H54 (cell line): ENCODE measurements at places on chromosomes 11 and 22.

DNA sequence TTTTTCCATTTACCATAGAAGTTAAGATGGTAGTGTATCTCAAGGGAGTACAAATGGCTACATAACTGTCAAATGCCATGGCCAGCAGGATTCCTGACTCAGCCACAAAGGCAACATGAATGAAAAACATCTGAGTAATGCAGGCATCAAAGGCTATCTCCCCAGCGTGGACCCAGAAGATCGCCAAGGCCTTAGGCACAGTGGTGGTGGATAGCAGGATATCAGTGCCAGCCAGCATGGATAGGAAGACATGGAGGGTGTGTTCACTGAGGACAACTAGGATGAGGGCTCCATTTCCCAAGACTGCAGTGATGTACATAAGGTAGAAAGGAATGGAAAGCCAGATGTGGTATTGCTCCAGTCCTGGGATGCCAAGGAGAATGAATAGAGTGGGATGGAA, 18.0 kb downstream of the OR52B2 start:
- DNase-seq = no peak

GRCh38 chr11:66720899-66721470, 8.0 kb downstream of the SPTBN2 start:
- DNase-seq = no peak

DNA sequence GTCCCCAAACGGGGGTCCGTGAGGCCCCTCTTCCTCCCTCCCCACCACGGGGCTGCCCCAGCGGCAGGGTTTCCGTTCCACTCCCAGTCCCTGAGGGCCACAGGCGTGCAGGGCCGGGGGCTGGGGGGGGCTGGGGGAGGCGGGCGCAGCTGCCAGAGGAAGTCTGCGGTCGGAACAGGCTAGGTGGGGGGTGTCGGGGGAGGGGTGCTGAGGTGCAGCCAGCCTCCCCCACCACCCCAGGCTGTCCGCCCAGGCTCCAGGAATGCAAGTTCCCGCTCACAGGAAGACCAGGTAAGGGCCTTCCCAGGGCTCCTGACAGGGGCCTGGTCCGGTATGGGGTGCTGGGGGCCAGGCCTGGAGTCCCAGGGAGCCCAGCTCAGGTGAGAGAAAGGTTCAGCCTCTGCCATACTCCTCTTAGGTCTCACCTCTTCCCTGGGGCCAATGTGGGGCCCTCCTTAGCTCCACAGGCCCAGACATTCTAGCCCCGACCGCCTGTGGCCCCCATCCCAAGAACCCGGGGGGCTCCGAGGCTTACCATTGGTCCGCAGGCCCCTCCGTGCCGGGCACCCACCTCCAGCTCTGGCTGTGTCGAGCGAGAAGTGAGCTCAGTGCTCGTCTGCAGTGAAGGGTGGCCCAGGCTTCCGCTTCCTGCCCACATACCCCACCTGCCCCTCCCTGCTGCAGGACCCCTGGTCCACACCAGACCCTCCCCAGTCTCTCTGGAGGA, at the start of gene PTPRCAP:
PTPRCAP (minus strand) TSS at position 601 of the 727 bp plus-strand sequence; CDS start at position 538, 63 bp downstream.
- no peak for DNase-seq

DNA sequence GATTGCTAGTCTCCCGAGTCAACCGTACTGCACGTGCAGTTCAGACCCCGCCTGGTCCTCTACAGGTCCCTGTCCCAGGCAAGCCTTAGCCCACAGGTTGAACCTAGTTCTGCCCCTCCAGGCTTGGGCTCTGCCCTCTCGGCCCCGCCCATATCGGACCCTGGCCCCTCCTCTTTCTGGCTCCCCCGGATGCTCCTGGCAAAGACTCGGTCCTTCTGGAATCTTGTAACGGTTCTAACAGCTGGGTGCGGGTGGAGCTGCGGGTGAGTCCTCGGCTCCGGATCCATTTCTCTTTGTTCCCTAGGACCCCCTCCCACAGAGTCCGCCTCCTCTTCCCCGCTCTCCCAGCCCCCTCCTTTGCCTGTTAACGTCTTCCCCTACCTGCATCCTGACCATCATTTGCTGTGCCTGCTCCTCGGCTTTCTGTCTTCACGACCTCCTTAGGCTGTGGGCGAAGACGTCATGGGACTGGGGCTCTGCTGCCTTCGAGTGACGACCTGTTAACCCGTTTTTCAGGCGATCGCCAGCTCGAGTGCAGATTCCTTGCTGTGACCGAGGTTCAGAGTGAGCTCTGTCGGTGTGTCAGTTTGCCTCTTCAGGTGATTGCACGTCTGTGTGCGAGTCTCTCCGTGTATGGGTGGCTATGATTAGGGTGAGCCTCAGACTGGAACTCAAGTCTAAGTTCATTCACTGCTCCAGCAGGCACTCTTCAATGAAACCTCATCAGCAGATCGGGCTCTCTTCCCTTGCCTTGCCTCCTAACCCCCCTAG, at the start of gene DNHD1:
DNHD1 (plus strand) TSS at position 212 of the 771 bp plus-strand sequence. CDS start 936 bp downstream, outside the sequence.
- no peak for DNase-seq

- DNase-seq = no peak
Measured at GRCh38 chr11:46455834-46456233, 64.3 kb upstream of the CHRM4 start.

- no peak for DNase-seq
Measured at GRCh38 chr11:33934450-33934849, 42.6 kb upstream of the LMO2 start.
